ENCODE measurements at places on chromosomes 12 and 14.

DNA sequence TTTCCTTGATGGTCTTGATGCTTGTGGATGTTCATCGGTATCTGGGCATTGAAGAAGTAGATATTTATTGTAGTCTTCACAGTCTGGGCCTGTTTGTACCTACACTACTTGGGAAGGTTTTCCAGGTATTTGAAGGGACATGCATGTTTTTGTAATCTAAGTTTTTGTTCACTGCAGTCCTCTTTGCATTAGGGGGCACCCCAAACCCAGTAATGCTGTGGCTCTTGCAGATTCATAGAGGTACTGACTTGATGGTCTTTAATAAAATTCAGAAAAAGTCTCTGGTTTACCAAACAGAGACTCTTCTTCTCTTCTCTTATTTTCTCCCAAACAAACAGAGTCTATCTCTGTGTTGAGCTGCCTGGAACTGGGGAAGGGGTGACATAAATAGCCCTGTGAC, 150.9 kb upstream of the SLC16A7 start:
- no peak for DNase-seq

GRCh38 chr12:76866726-76867125, 12.1 kb downstream of the CSRP2 start:
- no peak for DNase-seq

GRCh38 chr12:113174461-113175384, 10.6 kb downstream of the DDX54 start:
- peak; percentile 88 for DNase-seq

DNA sequence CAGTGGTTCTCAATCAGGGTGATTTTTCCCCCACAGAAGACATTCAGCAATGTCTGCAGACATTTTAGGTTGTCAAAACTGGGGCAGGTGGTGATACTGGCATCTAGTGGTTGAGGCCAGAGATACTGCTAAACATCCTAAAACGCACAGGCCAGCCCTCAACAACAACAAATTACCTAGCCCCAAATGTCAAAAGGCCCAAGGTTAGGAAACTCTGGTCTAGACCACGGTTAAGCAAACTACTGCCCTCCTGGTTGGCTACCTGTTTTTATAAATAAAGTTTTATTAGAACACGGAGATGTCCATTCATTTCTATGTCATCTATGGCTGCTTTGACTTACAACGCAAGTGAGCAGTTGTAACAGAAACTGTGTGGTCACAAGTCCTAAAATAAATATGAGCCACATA, 186.7 kb downstream of the EFCAB11 start:
- DNase-seq: no peak

GRCh38 chr14:92108345-92109254, 2.2 kb upstream of the ATXN3 start:
- DNase-seq: no peak

DNA sequence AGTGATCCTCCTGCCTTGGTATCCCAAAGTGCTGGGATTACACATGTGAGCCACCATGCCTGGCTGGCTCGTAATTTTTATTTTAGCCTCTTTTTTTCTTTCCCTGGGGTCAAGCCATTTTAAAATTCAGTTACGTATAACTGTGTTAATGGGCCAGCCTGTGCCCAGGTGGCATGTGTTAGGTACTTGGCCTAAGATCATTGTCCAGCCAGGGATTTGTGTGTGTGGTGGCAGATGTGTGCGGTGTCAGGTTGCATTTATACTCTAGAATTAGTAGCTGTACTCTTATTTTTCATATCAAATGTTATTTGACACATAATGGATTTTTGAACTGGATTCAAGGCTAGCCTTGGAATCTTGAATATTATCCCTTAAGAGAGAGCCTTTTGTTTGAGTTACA, 69.3 kb downstream of the FBXO34 start:
- DNase-seq: no peak

DNA sequence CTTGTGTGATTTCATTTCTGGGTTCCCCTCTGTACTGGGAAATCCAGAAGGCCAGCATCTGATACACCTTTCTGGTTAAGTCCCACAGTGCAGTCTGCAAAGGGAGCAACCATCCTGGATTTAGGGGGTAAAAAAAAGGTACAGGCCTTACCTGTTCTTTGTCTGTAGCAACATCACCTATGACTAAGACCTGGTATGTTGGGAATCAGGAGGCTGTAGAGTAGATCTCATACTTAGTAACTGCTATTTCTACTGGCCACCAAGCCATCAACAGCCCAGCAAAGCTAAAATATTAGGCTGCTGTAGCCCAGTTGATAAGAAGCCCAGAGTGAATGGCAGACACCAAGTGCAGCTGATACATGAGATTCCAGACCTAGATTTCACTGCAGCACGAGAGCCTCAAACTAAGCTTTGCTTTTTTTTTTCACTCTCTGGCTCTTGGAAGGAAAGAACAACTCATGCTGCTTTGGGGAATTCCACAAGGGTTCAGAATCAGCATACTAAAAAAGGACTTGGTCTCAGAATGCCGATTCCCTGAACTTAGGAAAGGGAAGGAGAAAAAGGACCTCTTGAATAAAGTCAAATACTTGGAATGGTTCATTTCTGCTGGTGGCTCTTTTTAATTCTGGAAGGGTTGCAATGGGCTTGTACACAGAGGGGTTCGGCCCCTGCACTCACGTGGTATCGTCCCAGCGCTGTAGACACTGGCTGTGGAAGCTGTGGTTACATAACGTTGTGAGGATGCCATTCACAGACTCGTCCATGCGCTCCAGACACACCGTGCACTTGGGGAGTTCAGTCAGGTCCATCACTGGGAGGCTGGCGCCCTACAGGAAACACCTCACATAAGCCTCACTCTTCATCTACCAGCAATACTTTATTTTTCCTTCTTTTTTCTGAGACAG, 20.5 kb downstream of the BRAP start:
- DNase-seq: no peak

All from HuH-7 (cell line).